ENCODE measurements at places on chromosomes 13 and 19.

DNA sequence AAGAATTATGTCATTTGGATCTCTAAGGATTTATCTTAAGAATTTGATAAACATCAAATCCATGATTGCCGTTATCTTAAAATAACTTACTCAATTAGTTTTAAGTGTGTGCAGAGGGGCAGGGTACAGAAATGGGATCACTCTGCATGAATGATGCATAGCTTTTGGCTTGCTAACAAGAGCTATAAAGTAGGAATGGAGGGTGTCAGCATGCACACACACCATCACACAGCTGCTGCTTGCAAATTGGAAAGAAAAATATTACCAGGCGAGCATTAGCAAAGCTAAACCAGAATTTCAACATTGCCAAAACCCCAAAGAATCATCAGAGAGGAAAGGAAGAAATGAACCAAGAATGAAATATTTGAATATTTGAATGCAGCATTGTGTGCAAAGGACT, 580.6 kb downstream of the LMO7 start:
- no peak for DNase-seq

GRCh38 chr13:94330552-94331071, 148.9 kb downstream of the DCT start:
- no peak for DNase-seq

GRCh38 chr19:1267477-1268225, 1.5 kb upstream of the CIRBP start:
- no peak for DNase-seq

- no peak for DNase-seq
These were observed 6.7 kb downstream of the LONP1 start for GRCh38 chr19:5713228-5713627.

DNA sequence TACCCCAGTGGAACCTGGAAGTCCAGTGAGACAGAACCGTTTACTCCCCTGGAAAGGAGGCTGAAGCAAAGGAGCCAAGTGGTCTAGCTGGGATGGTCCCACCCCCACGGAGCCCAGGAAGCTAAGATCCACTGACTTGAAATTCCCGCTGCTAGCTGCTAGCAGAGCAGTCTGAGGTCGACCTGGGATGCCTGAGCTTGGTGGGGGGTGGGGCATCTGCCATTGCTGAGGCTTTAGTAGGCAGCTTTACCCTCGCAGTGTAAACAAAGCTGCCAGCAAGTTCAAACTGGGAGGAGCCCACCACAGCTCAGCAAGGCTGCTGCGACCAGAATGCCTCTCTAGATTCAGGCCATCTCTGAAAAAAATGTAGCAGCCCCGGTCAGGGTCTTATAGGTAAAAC, 437.0 kb downstream of the SUCLA2 start:
- no peak for DNase-seq

GRCh38 chr19:16736709-16737108, 17.1 kb downstream of the NWD1 start:
- no peak for DNase-seq

GRCh38 chr19:15962319-15962718, 13.5 kb downstream of the OR10H4 start:
- no peak for DNase-seq

DNA sequence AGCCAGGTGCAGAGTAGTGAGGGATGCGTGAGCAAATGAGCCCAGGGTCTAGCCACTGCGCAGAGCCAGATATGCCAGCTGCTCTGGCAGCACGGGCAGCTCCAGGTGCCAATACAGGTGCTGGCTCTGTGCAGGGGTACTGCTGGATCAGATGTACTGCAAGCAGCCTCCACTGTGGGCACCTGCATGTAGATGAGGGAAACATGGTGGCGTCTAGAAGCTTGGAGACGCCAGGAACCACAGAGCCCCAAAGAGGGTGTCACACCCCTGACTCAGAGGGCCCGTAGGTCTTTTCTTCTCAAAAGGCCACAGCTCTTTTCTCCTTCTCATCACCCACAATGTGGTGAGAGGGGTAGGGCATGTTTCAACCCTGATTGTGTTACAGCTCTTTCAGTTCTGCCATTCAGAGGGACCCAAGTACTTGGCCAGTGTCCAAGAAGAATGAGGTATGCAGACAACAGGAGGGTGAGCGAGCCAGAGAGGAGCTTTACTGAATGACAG, 244.4 kb upstream of the SLITRK1 start:
- no peak for DNase-seq

DNA sequence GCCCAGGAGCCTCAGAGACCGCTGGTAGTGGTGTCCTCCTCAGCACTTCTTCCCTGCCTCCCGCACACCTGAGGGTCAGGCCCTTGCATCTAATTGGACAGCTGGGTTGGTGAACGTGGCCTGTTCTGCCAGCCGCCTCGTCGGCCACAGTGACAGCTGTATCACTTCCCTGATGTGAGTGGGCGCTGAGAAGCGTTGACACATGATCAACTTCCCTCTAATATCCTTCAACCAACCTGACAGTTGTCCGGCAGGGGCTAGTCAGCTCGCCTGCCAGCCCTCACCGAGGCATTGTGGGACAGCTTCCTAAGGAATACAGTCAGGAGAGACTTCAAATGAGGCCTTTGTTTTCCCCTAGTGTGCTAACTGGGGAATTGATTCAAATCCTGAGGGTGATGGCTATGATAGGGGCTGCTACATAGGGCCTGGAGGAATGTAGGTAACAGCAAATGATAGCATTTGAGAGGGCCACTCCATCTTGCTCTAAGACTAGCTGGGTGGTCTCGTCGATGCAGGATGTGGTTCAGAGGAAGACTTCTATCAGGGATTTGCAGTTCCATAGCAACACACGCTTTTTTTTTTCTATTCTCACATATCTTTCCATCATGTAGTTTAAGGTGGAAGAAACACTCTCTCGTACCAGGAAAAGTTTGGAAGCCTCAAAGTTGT, 230.8 kb downstream of the TSHZ3 start:
- no peak for DNase-seq

GRCh38 chr19:46513461-46514236, 18.0 kb upstream of the PNMA8B start:
- peak; percentile 96 for DNase-seq

GRCh38 chr19:10317045-10317856, 1.4 kb upstream of the FDX2 start:
- DNase-seq, result no peak

DNA sequence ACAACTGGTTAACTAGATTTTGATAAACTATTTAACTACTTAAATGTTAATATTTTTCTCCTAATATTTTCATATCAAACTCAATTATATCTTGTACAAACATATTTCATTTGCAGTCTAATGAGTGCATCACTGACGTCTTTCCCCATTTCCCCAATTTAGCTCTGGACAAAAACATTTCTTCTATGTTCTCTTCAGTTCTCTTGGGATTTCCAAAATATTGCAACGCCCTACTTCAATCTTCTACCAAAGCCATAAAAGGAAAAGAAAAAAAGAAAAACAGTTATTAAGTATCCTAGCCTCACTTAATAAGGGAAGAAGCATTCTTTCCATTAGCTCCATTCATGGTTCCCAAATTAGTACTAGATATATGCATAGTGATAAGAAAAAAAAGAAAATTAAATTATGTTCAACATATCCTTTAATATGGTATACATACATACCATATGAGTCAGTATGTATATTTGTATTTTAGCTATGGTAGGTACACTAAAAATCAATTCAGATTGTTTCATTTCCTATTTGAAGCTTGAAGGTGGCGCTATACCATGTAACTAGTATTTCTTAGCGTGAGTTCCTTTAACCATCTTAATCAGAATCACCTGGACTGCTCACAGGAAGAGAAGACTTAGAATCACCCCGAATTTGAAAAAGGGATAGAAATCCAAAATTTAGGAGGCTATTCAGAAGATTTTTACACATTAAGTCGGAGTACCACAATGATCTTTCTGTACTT, 9.9 kb downstream of the FBXL3 start:
- no peak for DNase-seq

DNA sequence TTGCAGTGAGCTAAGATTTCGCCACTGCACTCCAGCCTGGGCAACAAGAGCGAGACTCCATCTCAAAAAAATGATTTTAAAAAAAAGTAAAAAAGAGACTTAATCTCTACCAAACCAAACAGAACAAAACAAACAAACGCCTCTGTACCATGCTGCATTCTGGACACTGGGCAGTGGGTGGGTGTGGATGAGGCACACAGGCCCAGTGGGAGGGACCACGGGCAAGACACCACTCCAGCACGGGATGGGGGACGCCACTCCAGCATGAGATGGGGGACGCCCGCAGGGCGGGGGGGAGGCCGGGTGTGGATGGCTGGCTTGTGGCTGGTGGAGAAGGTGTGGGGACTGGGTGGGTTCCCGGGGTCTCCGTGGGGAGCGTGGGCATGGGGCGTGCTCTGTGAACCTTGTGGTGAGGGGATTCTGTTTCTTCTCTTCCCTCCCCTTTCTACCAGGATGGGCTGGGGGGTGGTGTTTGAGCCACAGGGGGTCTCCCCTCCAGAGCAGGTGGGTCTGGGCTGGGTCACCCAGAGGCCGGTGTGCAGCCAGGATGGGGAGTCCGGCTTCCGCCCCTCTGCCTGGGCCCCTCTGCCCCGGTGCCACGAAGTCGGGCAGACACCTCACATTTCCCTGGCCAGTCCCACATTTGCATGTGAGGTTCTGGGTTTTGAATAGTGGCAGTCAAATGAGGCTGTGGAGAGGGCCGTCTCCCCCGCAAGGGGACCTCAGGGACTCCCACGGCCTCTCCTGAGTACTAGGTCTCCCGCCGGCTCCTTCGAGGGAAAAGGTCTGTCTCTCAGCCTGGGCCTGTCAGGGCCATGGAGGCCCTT, 23.9 kb upstream of the MATK start:
- DNase-seq, result no peak

DNA sequence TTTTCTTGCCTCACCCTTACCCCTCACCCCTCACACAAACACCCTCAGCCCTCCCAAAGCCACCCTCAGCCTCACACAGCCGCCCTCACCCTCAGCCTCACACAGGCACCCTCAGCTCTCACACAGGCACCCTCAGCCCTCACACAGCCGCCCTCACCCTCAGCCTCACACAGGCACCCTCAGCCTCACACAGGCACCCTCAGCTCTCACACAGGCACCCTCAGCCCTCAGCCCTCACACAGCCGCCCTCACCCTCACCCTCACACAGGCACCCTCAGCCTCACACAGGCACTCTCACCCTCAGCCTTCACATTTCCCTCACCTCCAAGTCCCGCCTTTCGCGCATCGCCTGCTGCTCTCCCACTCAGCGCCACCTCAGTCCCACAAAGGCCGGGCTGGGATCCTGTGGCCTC, 287 bp upstream of the ZSCAN22 start:
- DNase-seq, result no peak

DNA sequence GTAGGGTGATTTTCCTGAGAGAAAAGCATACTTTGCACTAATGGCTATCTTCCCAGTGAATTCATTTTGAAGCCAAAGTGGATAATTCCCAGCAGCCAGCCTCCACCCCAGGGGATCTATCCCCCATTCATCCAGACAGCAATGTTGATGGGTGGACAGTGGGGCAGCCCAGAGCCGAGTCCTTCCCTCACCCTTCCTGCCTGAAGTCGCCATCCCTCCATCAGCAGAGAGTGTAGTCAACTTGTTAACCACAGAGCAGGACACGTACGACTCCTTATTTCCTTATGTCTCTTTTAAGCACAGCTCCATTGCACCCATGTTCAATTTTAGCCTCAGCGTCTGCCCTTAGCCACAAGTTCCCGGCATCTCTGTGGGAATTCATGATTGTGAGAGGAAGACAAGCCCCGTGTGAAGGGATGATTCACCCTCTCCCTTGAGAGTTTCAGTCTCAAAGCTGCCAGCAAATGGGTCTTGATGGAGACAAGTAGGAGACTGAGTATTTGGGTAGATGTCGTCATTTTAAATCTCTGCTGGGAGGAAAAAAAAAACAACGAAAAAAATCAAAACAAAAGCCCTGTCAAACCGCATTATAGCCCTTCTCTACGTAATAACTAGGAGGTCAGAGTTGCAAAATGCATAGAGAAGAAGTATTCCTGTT, 58.3 kb upstream of the MEDAG start:
- DNase-seq, result no peak

DNA sequence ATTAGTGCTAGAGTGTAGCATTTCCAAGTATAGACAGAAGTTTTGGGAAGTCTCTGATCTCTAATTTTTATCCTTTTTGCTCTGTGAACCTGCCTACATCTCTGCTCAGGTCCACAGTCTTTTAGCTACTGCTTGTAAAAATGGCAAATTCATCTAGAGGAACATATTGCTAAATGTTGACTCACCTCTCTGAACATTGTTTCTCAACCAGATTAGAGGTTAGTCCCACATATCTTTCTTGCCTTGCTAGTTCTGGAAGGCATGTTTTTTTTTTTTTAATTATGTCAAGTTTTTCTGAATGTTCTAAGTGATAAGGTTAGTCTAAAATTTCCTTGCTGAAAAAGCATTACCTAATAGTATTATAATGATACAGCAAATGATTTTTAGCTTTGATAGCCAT, 2889.6 kb upstream of the PCDH20 start:
- no peak for DNase-seq

DNA sequence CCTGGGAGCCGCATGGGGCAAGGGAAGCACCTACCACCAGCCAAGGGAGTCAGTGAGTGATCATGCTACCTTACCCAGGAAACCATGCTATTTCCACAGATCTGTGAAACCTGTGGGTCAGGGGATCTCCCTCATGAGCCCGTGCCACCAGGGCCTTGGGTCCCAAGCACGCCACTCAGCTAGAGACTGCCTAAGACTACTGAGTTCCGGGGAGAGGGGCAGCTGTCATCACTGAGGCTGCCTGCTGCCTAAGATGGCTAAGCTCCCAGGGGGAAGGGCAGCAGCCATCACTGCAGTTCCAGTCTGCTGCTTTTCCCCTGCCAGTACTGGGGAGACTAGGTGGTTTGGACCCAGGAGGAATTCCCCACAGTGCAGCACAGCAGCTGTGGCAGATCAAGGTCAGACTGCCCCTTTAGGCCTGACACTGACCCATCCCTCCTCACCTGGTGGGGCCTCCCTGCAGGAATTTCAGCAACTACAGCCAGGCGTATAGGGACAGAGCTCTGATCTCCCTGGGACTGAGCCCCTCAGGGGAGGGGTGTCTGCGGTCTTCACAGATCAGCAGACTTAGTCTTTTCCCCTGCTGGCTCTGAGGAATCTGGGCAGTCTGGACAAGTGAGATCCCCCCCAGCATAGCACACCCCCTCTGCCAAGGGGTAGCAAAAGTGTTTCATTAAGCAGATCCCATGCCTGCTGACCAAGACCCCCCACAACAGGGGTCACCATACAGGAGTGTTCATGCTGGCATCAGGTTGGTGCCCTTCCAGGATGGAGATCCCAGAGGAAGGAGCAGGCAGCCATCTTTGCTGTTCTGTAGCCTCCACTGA, 26.9 kb downstream of the VSTM2B start:
- no peak for DNase-seq

- DNase-seq, result no peak
These were observed 171.7 kb upstream of the MAB21L1 start for GRCh38 chr13:35648201-35648600.
